ENCODE measurements at places on chromosomes 11 and 22.

DNA sequence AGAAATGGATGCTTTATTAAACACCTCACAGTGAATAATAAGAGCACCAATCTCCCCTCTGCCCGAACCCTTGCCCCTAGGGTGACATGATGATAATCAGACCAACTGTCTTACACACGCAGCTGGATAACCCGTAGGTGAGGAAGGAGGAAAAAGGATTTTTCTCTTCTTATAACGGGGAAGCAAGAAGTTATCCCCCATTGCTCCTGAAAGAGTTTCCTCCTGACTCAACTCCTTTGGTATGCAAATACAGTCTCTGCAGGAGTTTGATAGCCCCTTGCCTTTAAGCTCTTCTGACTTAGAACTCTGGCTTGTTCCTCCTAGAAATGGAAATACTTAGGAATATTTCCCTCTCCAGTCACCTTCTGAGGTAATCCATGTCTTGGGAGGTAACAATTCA is 455.8 kb downstream of the TMEM135 start:
- no peak for DNase-seq

DNA sequence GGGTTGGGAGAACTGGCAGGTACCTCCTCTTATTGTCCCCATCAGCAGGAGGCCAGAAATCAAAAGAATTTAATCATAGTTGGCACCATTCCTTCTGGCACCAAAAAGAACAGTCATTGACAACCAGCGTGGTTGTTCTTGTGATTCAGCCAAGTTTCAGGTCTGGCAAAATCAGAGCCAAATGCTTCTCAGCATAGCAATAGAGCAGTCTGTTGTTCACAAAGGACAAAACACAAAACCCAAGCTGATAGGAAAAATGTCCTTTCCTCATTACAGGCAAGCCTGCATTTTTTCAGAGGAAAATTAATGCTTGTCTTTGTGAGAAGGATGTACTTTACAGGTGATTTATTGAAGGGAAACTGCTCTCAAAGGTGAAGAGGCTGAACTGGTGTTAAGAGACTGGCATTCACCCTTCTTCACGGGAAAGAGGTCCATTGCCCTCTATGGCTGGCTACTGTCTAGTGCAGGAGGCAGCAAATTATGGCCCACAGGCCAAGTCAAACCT is 241.8 kb upstream of the ARHGAP42 start:
- DNase-seq, result no peak

DNA sequence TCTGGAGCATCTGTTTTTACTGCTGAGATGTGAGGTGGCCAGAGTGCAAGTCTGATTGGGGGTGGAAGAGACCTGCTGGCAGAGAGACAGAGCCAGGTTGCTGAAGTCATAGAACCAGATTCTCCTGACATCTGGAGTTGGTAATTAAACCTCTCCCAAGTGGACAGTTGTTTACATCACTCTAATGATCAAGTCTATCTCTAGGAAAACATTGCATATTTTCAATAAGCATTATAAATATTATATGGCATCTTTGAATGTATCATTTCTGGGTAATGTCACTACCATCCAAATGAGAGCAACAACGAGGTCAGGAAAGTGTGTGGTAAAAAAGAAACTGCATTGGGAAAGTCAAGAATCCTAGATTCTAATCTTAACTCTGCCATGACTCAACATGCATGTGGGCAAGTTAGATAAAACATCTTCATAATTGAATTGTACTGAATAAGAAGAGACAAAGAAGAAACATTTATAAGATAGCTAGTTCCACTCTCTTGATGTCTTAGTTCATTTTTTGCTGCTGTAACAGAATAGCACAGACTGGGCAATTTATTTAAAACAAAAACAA is 351.2 kb upstream of the API5 start:
- peak; percentile 34 for DNase-seq

GRCh38 chr11:57480409-57481137 is 20.2 kb downstream of the RTN4RL2 start:
- peak; percentile 70 for DNase-seq

DNA sequence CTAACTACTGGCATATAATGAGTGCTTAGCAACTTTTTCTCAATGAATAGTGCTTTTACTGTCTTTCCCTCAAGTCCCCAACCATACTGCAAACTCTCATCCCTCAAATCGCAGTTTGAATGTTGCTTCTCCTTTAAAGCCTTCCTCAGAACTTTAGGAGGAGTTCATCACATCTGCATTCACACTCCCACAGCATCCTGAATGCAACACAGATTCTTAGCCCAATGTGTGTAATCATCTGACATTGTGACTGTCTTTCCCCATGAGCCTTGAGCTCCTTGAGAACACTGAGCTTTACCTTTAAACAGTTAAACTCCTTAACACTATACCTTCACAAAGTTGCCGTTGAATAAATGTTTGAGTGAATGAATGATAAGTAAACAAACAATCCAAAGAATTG is 81.7 kb upstream of the FAM181B start:
- DNase-seq, result no peak

DNA sequence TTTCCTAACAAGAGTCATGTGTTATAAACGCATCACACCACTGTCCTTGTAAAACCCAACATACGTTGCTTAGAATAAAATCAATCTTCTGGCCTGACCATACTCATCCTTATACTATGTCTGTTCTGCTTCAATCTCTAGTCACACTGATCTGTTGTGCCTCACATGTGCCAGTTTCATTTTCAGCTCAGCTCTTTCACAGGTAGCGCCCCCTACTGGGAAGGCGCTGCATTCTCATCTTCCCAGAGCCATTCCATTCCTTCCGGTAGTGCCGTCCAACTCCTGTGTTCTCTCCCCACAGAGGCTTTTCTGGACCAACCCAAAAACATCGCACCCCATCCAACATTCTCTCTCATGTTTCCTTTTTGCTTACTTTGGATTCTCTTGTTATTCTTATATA is 22.2 kb downstream of the CASP5 start:
- DNase-seq, result no peak

- no peak for DNase-seq
These were observed 8.2 kb downstream of the SIRT3 start for GRCh38 chr11:227824-228379.

GRCh38 chr11:130426837-130427341 is 1.5 kb downstream of the ADAMTS8 start:
- no peak for DNase-seq

DNA sequence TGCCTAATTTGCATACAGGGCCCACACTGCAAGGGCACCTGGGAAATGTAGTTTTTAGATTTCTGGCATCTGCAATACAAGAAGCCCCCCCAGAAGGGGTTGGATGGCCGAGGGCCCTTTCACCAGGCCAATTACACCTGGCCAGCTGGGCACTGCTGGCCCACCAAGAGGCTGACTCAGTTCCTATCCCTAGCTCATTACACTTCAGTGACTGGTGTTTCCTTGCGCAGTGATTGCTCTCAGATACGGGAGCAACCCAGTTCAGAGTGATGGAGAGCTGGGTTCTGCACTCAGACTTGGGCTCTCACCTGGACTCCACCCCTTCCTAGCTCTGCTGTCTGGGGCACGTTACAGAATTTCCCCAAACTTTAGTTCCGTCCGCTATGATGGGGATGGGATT is 81.1 kb upstream of the SHANK2 start:
- DNase-seq, result no peak

DNA sequence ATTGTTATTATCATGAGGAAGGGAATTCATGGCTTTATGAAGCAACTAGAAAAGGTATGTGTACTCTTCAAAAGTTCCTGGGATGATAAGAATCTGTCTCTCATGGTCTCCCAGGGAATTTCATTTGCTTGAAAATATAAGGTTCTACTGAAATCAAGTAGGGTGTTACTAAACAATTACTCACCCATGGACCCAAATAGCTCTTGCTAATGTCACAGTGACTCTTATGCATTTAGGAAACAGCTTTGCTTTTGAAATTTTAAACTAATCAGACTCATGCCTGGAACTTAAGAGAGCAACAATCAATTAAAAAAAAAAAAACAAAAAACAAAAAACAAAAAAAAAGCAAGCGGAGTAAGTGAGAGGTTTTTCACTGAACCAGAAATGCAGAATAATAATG is 1546.3 kb upstream of the TENM4 start:
- DNase-seq, result no peak

DNA sequence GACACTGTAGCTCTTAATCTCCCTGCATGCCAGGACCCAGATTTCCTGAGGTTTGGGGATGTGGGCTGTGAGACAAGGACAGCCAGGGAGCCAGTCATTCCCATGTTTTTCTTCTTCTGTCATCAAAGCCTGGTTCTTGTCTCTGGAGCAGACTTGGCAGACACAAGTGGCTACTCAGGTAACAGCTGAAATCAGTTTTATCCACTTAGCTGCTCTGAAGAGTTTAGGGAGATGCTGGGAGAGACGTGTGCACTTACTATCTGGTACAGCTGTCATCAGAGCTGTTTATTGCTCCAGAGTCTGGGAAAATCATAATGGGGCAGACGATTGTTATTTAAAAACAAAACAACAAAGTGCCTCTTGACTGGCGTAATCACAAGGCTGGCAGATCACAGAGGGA is 56.6 kb downstream of the CSNK2A3 start:
- DNase-seq, result peak; percentile 95

DNA sequence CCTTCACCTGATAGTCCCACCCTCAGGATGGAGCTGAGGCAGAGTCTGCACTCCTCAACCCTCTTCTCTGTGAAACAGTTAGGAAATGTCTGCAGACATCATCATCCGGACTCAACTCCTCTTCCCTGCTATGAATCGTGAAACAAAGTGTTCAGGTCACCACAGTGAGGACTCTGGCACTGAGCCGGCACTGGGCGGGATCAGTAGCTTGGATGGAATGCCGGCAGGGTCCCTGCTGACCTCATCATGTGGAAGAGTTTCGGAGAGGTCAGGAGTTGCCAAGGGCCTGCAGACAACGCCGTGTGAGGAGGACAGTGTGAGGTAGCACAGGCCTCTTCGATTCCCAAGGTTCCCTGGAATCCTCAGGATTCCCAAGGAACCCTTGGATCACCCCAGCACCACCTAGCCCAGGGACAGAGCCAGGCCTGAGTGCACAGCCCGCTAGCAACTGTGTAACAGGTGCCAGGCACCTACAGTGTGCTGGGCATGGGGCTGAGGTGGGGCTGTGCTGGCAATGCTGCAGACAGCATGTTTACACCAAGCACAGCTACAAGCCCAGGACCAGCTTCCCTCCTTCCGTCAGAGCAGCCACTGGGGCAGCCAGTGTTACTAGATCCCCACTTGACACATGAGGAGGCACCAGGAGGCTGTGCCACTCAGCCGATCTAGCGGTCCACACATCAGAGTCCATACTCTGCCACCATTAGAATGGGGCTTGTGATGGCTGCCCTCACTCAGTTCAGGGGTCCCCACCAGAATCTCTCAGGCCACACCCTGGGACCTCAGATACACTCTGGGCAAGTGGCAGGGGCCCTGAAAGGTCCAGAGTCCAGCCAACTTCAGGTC is 693 bp upstream of the LINC01488 start:
- no peak for DNase-seq

- no peak for DNase-seq
These were observed 1.3 kb upstream of the SCUBE1 start for GRCh38 chr22:43344520-43344787.

GRCh38 chr11:94557421-94557820 is 9.7 kb upstream of the PIWIL4 start:
- no peak for DNase-seq

GRCh38 chr11:27309046-27309445 is 54.0 kb downstream of the CCDC34 start:
- DNase-seq, result no peak

GRCh38 chr11:108909041-108909440 is 244.2 kb downstream of the DDX10 start:
- DNase-seq, result no peak

- no peak for DNase-seq
These were observed 32.9 kb downstream of the SIK2 start for GRCh38 chr11:111634981-111635705.

GRCh38 chr11:122733318-122733717 is 77.8 kb downstream of the UBASH3B start:
- no peak for DNase-seq

GRCh38 chr11:118783724-118784495 is 7.1 kb downstream of the DDX6 start:
- DNase-seq, result no peak

DNA sequence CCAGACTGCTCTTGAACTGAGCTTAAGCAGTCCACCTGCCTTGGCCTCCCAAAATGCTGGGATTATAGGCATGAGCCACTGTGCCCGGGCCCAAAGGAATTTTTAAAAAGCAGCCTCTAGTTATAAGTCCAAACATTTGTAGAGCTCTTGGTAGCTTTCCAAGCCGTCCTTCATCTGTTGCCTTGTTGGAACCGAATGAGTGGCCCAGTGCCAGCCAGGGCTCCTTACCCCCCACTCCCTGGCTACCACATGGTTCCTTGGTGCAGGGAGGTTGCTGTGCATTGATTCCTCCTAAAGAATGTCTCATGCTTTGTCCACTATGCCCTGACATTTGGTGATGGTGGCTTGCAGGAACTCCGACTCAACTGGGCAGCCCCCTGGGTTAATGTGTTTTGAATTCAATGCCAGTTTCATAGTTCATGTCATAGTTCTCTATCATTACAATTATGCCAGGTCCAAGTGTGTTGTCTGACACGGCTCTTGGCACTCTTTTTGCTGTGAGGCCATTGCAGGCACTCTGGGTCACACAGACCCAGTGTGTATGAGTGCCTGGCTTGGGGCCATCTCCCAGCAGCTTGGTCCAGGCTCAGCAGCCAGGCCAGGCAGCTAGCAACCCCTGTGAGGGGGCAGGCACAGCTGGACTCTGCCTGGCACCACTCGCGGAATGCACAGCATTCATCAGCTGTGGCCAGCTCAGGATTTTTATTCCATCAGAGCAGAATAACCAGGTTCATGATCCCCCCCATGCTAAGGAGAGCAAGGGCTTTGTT is 13.3 kb upstream of the MICALL1 start:
- no peak for DNase-seq

DNA sequence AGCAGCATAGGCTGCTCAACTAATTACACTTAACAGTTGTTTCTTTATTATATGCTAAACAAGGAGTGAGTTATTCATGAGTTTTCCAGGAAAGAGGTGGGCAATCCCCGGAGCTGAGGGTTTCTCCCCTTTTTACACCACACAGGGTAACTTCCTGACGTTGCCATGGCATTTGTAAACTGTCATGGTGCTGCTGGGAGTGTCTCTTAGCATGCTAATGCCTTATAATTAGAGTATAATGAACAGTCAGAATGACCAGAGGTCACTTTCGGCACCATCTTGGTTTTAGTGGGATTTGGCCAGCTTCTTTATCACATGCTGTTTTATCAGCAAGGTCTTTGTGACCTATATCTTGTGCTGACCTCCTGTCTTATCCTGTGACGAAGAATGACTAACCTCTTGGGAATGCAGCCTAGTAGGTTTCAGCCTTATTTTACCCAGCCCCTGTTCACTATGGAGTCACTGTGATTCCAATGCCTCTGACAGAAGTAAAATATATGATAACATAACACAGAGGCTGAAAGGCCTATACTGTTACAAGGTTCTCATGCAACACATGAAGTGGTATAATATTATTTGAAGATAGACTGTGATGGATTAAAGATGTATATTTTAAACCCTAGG is 41.3 kb upstream of the RDX start:
- no peak for DNase-seq

DNA sequence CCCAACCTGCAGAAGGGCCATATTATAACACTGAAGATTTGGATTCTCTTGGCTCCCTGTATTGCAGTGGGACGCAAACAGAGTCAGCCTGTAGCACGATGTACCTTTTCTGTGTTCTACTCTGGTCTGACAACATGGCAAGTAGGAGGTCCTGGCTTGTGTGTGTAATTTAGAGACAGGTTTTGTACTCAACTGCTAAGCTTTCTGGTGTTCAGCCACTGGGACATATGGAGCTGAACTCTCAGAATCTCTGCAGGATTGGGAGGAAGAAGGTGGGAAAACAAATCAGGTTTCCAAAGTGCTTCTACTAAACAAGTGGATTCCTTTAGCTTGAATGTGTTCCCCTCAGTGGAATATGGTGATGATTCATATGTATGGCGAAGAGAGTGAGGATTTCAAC is 192.5 kb upstream of the MTMR2 start:
- no peak for DNase-seq

Measured in NCI-H524 treated with DMSO at 0.1 percent for 48 hours (cell line).